GM23248 (cell line): ENCODE measurements at places on chromosomes 5 and 9. TPM values are rescaled to one million over a fixed set of nuclear protein-coding genes. Genes with fewer than 3 reads are reported as not detected.

DNA sequence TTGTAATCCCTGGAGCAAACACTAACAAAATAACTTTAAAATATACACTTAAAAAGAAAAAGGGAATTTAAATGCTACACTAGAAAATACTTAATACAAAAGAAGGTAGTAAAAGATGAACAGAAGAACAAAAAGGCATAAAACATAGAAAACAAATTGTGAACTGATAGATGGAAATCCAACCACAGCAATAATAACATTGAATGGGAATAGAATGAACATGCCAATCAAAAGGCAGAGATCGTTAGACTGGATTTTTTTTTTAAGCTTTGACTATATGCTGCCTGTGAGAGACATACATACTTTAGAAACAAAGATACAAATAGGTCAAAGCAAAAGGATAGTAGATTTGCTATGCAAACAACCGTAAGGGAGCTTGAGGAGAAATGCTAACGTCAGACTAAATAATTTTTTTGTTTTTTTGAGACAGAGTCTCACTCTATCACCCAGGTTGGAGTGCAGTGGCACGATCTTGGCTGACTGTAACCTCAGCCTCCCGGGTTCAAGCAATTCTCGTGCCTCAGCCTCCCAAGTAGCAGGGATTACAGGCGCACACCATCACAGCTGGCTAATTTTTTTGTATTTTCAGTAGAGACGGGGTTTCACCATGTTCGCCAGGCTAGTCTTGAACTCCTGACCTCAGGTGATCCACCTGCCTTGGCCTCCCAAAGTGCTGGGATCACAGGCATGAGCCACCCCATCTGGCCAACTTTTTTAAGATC, 6.5 kb downstream of the ABO start:
- H3K27ac ChIP-seq = no peak overlapping the region
- peaks cover 38% of the 10 kb centered on the region for H3K27me3 ChIP-seq
- H3K36me3 ChIP-seq = no peaks in the 10 kb centered on the region
- DNase-seq = no peak
- H3K4me3 ChIP-seq = no peak overlapping the region
- no peaks in the 10 kb centered on the region for H3K4me1 ChIP-seq

DNA sequence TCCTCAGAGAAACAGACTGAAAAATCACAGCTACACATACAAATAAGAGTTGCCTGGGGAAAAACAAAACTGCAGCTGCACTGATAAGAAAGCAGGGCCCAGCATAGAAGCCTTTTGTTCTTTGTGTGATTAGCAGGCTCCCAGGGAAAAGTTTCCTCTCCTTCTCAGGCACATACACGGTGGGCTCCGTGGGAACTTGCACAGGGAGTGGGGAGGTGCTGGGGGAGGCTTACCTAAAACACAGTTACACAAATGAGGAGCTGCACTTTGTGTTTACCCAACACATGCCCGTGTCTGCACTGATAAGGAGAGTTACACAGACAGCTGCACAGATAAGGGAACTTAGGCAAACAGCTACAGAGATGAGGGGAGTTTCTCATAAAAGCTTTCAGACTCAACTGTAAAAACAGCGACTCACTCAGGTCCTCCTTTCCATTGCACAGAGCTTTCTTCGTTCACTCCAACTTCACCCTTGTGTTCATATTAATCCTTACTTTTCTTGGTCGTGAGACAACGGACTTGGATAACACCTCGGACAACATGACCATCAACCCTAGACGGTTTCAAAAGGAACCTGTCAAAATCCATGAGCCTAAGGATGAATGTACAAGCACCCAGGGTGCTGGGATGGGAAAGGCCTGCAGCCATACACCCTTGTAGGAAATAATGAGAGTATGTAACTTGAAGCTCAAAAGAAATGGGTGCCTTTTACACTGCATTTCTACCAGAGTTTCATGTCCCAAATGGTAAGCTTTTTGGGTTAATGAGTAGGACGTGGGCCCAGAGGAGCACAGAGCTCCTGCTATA, 50.8 kb downstream of the SERINC5 start:
- no peak for DNase-seq
- H3K27me3 ChIP-seq = no peaks in the 10 kb centered on the region
- peaks cover 12% of the 10 kb centered on the region for H3K4me1 ChIP-seq
- no peak overlapping the region for H3K4me3 ChIP-seq
- no peaks in the 10 kb centered on the region for H3K36me3 ChIP-seq
- H3K27ac ChIP-seq = no peak overlapping the region

The PCDHA1 gene
- not detected in 2 replicates for total RNA-seq

The SLC28A3 gene
- 0.32 TPM in 1 of 2 replicates, not detected in the other for total RNA-seq

The C9orf153 gene
- total RNA-seq = not detected in 2 replicates
